ENCODE measurements at places on chromosomes 6 and 20. TPM values are rescaled to one million over a fixed set of nuclear protein-coding genes. Genes with fewer than 3 reads are reported as not detected.

DNA sequence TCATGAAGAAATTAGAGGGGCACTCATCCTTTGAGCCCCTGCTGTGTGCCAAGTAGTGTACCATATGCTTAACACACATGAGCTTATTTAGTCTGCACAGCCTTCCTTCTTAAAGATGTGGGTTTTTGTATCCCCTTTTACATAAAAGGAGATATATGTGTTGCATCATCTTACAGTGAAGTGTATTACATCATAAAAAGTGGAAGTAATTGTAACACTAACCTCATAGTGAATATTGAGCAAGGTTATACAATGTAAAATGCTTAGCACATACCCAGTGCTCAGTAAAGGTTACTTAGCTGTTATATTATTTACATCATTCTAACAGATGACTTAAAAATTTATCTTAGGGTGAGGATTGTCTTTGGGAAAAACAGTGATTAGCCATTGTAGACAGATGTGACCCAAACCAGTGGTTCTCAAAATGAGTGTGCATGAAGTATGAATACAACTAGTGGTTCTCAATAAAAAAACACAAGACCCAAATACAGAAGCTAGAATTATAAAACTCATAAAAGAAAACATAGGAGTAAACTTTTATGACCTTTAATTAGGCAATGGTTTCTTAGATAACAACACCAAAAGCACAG, 3.8 kb upstream of the PIGU start:
- no peak for DNase-seq
- no peaks in the 10 kb centered on the region for H3K27me3 ChIP-seq
- H3K27ac ChIP-seq: no peak overlapping the region
- no peaks in the 10 kb centered on the region for H3K36me3 ChIP-seq
- peaks cover 16% of the 10 kb centered on the region for H3K4me1 ChIP-seq

GRCh38 chr20:33408716-33409654, 7.7 kb upstream of the CDK5RAP1 start:
- no peak overlapping the region for H3K27ac ChIP-seq
- DNase-seq: no peak
- no peaks in the 10 kb centered on the region for H3K4me1 ChIP-seq
- H3K36me3 ChIP-seq: peaks cover 78% of the 10 kb centered on the region

DNA sequence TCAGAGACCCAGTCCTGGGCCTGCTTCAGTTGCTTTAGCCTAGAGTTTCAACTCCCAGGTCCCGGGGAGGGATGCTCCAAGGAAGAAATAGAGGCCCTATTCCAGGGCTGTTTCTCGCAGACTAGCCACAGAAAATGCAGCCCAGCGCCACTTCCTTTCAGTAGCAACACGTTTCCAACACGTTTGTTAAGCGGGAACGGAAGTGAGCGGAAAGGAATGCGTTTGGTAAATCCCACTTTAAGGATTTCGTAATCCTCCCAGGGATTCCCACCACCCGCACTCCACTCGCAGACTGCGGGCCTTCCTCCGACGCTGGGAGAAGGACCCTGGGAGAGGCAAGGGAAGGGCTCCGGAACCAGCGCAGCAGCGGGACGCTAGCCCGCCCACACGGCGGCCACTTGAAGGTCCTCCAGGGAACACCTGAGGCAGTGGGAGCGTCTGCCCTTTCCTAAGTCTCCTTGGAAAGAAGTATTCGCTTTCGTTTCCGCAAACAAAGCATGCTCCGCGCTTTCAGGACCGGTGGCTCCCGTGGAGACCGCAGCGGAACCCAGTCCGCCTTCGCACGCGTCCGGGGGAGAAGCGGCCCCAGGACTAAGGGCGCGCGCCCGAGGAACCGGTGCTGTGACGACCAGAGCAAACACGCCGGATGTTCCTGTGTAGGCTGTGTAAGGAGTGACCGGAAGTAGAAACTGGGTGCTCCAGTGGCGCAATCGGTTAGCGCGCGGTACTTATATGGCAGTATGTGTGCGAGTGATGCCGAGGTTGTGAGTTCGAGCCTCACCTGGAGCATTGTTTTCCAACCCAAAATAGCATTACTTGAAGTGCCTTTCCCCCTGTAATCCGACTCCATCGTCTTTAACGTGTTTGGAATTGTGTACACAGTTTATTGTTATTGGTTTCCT, 227.6 kb upstream of the PRSS16 start:
- H3K36me3 ChIP-seq: no peaks in the 10 kb centered on the region
- peaks cover 19% of the 10 kb centered on the region for H3K4me1 ChIP-seq
- peak; percentile 76 for DNase-seq
- peak overlapping the region; percentile 87 for H3K27ac ChIP-seq
- H3K4me3 ChIP-seq: peak overlapping the region; percentile 66

- H3K4me3 ChIP-seq: no peak overlapping the region
- no peak for DNase-seq
- no peak overlapping the region for H3K27ac ChIP-seq
- no peaks in the 10 kb centered on the region for H3K27me3 ChIP-seq
- H3K4me1 ChIP-seq: no peaks in the 10 kb centered on the region
- H3K36me3 ChIP-seq: no peaks in the 10 kb centered on the region
Measured at GRCh38 chr20:38355161-38356012, 9.1 kb downstream of the LBP start.

Gene HMGN3
- 118 TPM for total RNA-seq

Gene SLC18B1
- total RNA-seq: 19.6 TPM

DNA sequence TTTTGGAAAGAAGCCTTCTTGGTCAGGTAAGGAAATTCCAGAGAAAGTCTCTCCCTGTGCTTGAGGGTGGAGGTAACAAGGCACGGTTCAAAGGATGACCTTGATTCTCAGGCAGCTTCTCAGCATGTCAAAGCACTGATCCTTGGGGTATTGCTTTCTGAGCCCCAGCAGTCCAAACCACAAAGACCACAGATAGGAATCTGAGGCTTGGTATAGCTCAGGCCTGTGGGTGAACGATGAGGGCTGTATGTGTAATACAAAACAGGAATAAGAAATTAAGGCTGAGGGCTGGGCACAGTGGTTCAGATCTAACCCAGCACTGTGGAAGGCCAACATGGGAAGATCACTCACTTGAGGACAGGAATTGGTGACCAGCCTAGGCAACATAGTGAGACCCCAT, 70.2 kb upstream of the SLC22A1 start:
- H3K36me3 ChIP-seq: peaks cover 100% of the 10 kb centered on the region
- H3K27ac ChIP-seq: no peak overlapping the region
- H3K4me1 ChIP-seq: no peaks in the 10 kb centered on the region
- H3K4me3 ChIP-seq: no peak overlapping the region
- no peak for DNase-seq

DNA sequence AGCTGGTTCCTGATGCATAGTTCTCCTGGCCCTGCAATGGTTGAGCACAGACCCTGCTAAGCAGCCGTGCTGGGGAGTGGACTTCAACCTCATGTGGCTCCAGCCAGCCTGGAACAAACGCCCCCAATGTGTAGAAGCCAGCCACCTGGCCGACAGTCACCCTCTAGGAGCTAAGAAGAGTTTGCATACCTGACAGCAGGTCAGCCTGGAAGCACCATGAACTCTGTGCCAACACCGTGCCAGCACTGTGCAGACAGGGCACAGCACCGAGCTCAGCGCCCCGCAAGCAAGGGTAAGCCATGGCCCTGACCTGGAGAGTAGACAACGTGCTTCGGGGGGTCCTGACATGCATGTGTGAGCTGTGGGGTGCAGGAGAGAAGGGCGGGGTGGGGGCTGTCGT, 356.3 kb downstream of the ZFAND3 start:
- no peaks in the 10 kb centered on the region for H3K27me3 ChIP-seq
- no peaks in the 10 kb centered on the region for H3K4me1 ChIP-seq
- peaks cover 30% of the 10 kb centered on the region for H3K36me3 ChIP-seq
- DNase-seq: no peak
- no peak overlapping the region for H3K27ac ChIP-seq

Gene NRN1
- total RNA-seq: not detected

DNA sequence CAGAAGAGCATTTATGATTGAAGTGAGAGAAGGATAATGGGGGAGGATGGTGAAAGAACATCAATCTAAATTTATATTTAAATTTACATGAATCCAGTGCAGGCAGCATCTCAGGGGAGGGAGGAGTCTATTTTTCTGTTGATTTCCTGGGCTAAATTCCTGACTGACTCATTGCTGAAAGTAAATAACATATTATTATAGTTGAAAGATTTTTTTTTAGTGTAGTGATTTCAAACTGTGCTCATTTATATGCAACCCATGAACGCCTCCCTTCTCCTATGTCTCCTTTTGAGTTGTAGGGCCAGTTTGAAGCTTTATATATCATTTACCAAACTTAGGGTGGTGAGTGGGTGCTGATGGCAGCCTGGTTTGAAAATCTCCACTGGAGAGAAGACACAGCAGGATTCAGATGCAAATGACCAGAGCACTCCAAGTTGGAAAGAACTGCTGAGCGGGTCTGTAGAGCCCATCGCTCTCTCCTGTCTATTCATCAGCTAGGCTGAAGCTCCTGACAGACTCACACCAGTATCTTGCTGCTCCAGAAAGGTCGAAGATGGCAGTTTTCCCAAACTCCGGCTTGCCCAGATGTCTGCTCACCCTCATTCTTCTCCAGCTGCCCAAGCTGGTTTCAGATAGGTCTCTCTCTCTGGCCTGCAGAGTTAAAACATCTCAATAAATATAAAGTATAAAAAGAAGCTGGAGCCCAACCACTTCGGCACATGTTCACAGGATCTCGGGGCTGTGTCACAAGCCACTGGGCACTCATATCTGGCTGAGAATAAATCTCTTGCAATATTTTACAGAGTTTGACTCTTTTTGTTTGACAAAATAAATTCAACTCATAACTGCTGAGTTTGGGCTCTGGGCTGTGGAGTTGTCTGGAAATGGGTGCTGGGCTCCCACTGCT, 18.3 kb downstream of the BTN2A1 start:
- H3K4me3 ChIP-seq: no peak overlapping the region
- H3K36me3 ChIP-seq: no peaks in the 10 kb centered on the region
- no peaks in the 10 kb centered on the region for H3K27me3 ChIP-seq
- H3K4me1 ChIP-seq: peaks cover 33% of the 10 kb centered on the region
- H3K27ac ChIP-seq: peak overlapping the region; percentile 92

Gene RFX6
- not detected for total RNA-seq

- no peaks in the 10 kb centered on the region for H3K4me1 ChIP-seq
- H3K4me3 ChIP-seq: no peak overlapping the region
- no peaks in the 10 kb centered on the region for H3K27me3 ChIP-seq
- H3K36me3 ChIP-seq: no peaks in the 10 kb centered on the region
- no peak for DNase-seq
Measured at GRCh38 chr6:159615918-159616317, 77.1 kb downstream of the SOD2 start.

GRCh38 chr20:48682529-48683363, 145.1 kb downstream of the PREX1 start:
- DNase-seq: peak; percentile 97
- peaks cover 54% of the 10 kb centered on the region for H3K4me1 ChIP-seq
- H3K27ac ChIP-seq: peak overlapping the region; percentile 82

- no peak overlapping the region for H3K27ac ChIP-seq
- H3K27me3 ChIP-seq: no peaks in the 10 kb centered on the region
- no peaks in the 10 kb centered on the region for H3K36me3 ChIP-seq
- no peak overlapping the region for H3K4me3 ChIP-seq
- no peaks in the 10 kb centered on the region for H3K4me1 ChIP-seq
- DNase-seq: peak; percentile 59
Measured at GRCh38 chr6:149884215-149884614, 13.7 kb downstream of the RAET1E start.

GRCh38 chr6:77466055-77466450, 2.8 kb upstream of the HTR1B start:
- peaks cover 46% of the 10 kb centered on the region for H3K4me1 ChIP-seq
- peak; percentile 61 for DNase-seq
- no peaks in the 10 kb centered on the region for H3K36me3 ChIP-seq
- H3K27me3 ChIP-seq: peaks cover 3% of the 10 kb centered on the region
- H3K27ac ChIP-seq: peak overlapping the region; percentile 56
- H3K4me3 ChIP-seq: peak overlapping the region; percentile 60

Gene TGM3
- total RNA-seq: not detected

DNA sequence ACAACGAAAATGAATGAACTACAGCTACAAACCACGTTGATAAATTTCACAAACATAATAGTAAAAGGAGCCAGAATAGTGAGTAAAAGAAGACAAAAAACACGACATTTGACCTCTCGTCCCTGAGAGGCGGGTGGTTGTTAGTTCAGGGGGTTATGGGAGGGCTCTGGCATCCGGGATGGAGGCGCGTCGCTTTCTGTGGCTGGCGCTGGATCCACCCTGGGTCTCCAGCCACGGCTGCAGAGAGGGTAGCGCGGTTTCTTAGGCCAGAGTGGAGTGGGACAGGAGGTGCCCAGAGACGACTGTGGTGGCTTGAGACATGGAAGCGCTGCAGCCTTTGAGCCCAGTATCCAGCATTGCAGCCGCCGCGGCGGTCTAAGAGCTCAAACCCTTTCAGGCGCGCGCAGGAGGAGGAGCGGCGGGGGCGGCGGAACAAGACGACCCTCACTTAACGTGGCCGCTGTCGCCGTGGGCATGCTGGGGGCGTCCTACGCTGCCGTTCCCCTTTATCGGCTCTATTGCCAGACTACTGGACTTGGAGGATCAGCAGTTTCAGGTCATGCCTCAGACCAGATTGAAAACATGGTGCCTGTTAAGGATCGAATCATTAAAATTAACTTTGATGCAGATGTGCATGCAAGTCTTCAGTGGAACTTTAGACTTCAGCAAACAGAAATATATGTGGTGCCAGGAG, 3.7 kb upstream of the ZSCAN23 start:
- no peak overlapping the region for H3K27ac ChIP-seq
- no peak for DNase-seq
- H3K4me1 ChIP-seq: peaks cover 21% of the 10 kb centered on the region

DNA sequence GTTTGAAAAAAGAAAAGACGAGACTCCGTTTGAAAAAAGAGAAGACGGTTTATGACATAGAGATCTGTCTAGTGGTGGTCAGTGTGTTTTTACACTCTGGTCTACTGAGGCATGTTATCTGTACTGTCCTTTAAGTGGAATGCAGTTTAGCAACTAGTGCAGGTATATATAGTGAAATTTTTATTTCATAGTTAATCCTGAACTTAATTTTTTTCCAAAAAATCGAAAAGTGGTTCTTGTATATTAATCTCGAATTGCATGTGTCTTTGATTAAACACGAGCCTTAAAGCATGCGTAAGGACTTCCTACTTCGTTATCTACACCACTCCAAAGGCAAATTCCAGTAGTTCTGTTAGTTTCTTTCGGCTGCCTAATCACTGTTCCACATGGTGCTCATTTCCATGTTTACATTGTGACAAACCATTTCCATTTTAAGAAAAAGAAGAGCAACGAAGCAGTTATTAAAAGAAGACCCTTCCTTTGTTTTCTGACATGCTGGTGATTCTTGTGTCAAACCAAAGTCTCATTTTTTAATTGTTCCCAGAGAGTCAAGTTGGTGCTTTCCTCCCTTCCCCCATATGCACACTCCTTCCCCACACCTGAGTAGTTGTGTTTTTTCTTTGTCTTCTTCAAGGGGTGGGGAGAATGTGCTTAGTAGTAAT, 2.3 kb downstream of the SNX9 start:
- no peaks in the 10 kb centered on the region for H3K36me3 ChIP-seq
- peaks cover 57% of the 10 kb centered on the region for H3K4me1 ChIP-seq
- peak overlapping the region; percentile 78 for H3K4me3 ChIP-seq
- H3K27me3 ChIP-seq: no peaks in the 10 kb centered on the region
- peak overlapping the region; percentile 98 for H3K27ac ChIP-seq

Gene HLA-DPA1
- 71.6 TPM for total RNA-seq

Gene ADGB
- not detected for total RNA-seq

- no peak for DNase-seq
- H3K4me1 ChIP-seq: no peaks in the 10 kb centered on the region
- H3K27me3 ChIP-seq: no peaks in the 10 kb centered on the region
- H3K27ac ChIP-seq: no peak overlapping the region
- no peaks in the 10 kb centered on the region for H3K36me3 ChIP-seq
- no peak overlapping the region for H3K4me3 ChIP-seq
Measured at GRCh38 chr6:97978855-97979271, 695.8 kb upstream of the MMS22L start.

Gene MRAP2
- total RNA-seq: 20.2 TPM

GRCh38 chr6:159772196-159772595, 10.4 kb downstream of the ACAT2 start:
- no peaks in the 10 kb centered on the region for H3K4me1 ChIP-seq
- no peak for DNase-seq
- H3K36me3 ChIP-seq: peaks cover 91% of the 10 kb centered on the region
- H3K27me3 ChIP-seq: no peaks in the 10 kb centered on the region
- H3K4me3 ChIP-seq: no peak overlapping the region
